ENCODE measurements at places on chromosomes 7 and 10.

GRCh38 chr10:75875740-75876139, 444.3 kb downstream of the LRMDA start:
- no peak for DNase-seq

DNA sequence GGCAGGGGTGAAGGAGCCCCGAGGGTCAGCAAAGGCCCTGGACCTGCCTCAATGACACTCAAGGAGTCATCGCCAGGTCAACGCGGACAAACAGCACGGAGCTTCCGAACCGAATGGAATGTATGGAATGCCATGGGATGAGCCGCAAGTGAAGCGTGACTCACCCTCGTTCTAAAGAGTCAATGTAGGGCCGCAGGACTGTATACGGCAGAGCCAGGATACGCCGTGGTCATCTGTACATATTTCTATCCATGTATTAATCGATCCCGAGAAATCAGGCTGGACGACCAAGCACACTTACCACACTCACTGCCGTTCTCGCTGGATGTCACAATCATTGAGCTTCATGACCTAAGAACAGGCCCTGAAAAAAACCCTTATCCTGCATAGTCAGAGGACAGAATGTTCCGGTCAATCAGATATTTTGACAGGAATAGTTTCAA, 4.3 kb downstream of the SNX8 start:
- DNase-seq = no peak

- no peak for DNase-seq
These were observed 30.3 kb downstream of the TFPI2 start for GRCh38 chr7:93860261-93860660.

DNA sequence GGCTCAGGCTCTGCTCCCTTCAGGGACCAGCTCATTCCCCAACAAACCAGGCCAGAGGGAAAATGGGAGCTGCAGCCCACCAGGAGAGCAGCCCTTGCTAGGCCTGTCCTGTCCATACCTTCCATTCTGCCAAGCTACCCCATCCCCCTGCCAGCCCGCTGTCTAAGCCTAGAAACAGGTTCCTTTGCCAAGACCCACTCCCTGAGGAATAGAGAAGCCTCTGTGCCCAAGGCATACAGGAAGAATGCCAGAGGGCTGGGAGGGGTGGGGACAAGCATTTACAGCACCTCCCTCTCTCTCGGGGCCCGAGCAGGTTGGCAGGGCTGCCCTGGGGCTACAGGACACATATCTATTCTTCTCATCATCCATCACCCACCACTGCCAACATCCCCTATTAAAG, 178.3 kb downstream of the GRID1 start:
- no peak for DNase-seq
